ENCODE measurements at places on chromosomes 16 and 17. TPM values are rescaled to one million over a fixed set of nuclear protein-coding genes. Genes with fewer than 3 reads are reported as not detected.

DNA sequence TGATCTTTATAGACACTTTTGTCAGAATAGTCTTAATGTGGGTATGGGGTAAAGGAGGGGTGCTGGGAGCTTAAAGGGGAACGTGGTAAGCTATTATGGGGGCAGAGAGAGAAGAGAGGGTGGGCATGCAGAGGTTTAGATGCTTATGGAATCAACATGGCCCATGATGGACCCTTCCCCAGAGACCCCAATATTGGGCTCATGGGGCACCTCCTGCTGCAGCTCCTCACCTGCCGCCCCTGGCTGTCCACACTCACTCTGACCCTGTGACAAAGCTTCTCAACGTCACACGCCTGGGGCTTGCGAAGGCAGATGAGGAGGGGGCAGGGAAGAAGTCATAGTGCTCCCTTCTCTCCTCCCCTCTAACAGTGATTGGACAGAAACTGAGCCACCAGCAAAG, 95.3 kb downstream of the SHISA6 start:
- no peak overlapping the region for H3K4me3 ChIP-seq
- no peak for DNase-seq
- no peaks in the 10 kb centered on the region for H3K36me3 ChIP-seq
- H3K27me3 ChIP-seq: no peaks in the 10 kb centered on the region
- H3K4me1 ChIP-seq: no peaks in the 10 kb centered on the region

DNA sequence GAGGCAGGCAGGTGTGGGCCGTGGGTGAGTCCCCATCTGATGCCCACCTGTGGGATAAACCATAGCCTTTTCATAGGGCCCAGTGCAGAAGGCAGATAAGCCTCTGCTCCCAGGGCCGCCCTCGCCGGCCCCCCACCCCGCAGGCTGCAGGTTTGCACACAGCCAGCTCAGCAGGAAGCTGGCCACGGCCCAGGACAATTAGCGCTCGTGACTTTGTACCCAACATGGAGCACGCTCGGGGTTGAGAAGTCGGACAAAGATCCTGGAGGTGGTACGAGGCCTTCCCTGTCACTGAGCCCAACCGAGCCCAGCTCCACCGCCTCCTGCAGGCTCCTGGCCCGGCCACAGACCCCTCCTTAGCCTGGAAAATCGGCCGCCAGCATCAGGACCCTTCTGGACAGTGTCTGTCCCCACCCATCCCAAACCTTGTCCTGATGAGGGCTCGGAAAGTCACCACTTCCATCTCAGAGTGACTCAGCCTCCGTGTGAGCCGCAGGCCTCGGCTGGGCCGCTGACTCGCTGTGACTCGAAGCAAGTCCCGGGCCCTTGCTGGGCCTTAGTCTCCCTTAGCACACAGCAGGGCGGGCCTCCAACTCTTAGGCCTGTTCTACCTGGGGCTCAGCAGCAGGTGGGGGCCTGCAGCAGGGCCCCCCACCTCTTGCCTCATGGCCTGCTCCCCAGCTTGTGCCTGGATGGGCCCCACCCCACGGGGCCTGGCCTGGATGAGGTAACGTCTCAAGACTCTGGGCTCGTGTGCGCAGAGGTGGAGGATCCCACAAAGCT, 22.7 kb downstream of the FAM83G start:
- H3K36me3 ChIP-seq: peaks cover 73% of the 10 kb centered on the region
- no peaks in the 10 kb centered on the region for H3K27me3 ChIP-seq
- peak overlapping the region; percentile 85 for H3K27ac ChIP-seq
- peaks cover 85% of the 10 kb centered on the region for H3K4me1 ChIP-seq
- no peak for DNase-seq

- H3K4me3 ChIP-seq: peak within 1 kb of the TSS; percentile 57
- peaks cover 45% of the 10 kb centered on the region for H3K36me3 ChIP-seq
- DNase-seq: no peak
- peaks cover 24% of the 10 kb centered on the region for H3K4me1 ChIP-seq
These were observed at the start of gene FN3K for GRCh38 chr17:82734987-82735866. FN3K (plus strand) TSS chr17:82735615; CDS start chr17:82735637, 22 bp downstream.

Gene ATPAF2
- 18.9 TPM for total RNA-seq

Gene CCL22
- total RNA-seq: 0.38 TPM

Gene NPW
- total RNA-seq: 0.48 TPM

Gene RASD1
- total RNA-seq: 1.1 TPM

DNA sequence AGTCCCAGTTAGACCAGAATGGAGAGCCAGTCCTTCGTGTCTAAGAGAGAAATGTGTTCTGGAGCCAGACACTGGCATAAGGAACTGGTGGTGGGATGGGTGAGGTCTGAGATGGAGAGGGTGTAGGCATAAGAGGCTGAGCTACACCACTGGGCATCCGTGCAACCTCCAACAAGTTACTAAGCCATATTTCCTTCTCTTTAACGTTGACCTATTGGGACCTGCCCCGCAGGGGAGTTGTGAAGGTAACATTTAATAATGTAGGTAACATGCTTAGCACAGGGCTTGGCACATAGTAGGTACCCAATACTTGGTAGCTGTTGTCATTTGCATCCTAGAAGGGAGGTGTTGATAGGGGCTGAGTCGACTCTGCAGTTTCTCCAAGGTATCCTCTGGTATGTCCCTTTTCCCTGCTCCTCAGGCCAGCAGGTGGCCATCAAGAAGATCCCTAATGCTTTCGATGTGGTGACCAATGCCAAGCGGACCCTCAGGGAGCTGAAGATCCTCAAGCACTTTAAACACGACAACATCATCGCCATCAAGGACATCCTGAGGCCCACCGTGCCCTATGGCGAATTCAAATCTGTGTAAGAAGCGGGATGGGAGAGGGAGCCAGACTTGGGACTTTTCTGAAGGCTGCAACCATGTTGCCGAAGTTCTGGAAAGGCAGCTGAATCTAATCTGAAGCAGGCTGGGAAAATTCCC, 1.2 kb downstream of the MAPK7 start:
- DNase-seq: no peak
- peak overlapping the region; percentile 89 for H3K4me3 ChIP-seq
- H3K4me1 ChIP-seq: peaks cover 29% of the 10 kb centered on the region
- peak overlapping the region; percentile 90 for H3K27ac ChIP-seq
- peaks cover 26% of the 10 kb centered on the region for H3K36me3 ChIP-seq

GRCh38 chr16:35352431-35352830, 1893.0 kb downstream of the TP53TG3F start:
- no peaks in the 10 kb centered on the region for H3K27me3 ChIP-seq
- no peak overlapping the region for H3K4me3 ChIP-seq

Gene KCNH6
- total RNA-seq: not detected

DNA sequence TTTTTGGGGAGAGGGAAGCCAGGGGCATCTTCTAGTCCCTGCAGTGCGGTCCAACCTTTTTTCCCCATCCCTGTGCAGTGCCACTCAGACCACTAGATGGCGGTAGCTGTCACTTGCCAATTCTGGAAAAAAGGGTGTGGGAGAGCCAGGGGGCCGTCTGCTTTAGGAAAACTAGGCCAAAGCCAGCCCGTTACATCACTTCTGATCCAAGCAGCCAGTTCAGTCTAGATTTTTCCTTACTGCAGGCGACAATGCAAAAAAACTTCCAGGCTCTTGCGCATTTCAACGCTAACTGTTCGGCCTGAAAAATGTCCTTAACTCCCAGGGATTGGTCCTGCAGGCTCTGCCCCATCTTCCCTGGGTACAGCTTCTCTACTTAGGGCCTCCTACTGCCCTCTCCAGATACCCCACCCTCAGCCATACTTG, 69.2 kb upstream of the CES5A start:
- H3K36me3 ChIP-seq: no peaks in the 10 kb centered on the region
- no peak overlapping the region for H3K27ac ChIP-seq
- no peaks in the 10 kb centered on the region for H3K27me3 ChIP-seq
- H3K4me1 ChIP-seq: no peaks in the 10 kb centered on the region
- no peak for DNase-seq

- no peaks in the 10 kb centered on the region for H3K36me3 ChIP-seq
- DNase-seq: no peak
- no peak overlapping the region for H3K27ac ChIP-seq
These were observed 30.5 kb downstream of the PIK3R6 start for GRCh38 chr17:8836821-8837562.

GRCh38 chr16:31480851-31481536, 1.9 kb upstream of the SLC5A2 start:
- no peak for DNase-seq
- no peaks in the 10 kb centered on the region for H3K27me3 ChIP-seq
- H3K4me1 ChIP-seq: peaks cover 29% of the 10 kb centered on the region
- H3K27ac ChIP-seq: no peak overlapping the region
- H3K36me3 ChIP-seq: peaks cover 10% of the 10 kb centered on the region

Gene ACSM2A
- not detected for total RNA-seq

DNA sequence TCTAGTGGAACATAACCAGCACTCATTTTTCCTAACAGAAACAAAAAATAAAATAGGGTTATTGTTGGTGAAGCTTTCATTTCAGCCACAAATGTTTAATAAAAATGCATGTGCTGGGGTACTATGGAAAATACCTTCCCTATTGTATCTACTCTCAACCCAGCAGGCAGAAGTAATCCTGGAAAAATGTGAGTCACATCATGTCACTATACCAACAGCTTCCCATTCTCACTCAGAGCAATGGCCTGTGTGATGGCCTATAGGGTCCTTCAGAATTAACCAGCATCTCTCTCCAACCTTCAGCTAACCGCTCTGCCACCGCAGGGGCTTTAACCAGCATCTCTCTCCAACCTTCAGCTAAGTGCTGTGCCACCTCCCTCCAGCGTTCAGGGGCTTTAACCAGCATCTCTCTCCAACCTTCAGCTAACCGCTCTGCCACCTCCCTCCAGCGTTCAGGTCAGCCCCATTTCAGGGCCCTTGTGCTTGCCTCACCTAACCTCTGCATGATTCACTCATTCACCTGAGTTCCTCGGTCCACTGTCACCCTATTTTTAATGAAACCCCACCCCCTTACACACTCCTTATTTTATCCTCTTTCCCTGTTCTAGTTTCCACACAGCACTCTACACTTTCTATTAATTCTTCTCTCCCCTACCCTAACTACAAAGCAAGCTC, 34.0 kb downstream of the UBE2G1 start:
- H3K36me3 ChIP-seq: no peaks in the 10 kb centered on the region
- peaks cover 83% of the 10 kb centered on the region for H3K4me1 ChIP-seq
- H3K27me3 ChIP-seq: no peaks in the 10 kb centered on the region
- DNase-seq: no peak

- no peak for DNase-seq
- H3K4me1 ChIP-seq: peaks cover 14% of the 10 kb centered on the region
- peak overlapping the region; percentile 62 for H3K27ac ChIP-seq
- H3K27me3 ChIP-seq: no peaks in the 10 kb centered on the region
- H3K4me3 ChIP-seq: no peak overlapping the region
These were observed 7.4 kb upstream of the B9D1 start for GRCh38 chr17:19369846-19370492.

Gene OSBPL7
- 2.0 TPM for total RNA-seq

GRCh38 chr17:77966476-77966875, 8.0 kb downstream of the TNRC6C start:
- no peak overlapping the region for H3K4me3 ChIP-seq
- no peak for DNase-seq
- no peaks in the 10 kb centered on the region for H3K36me3 ChIP-seq
- H3K27me3 ChIP-seq: no peaks in the 10 kb centered on the region
- H3K27ac ChIP-seq: no peak overlapping the region
- no peaks in the 10 kb centered on the region for H3K4me1 ChIP-seq

Gene ALOX15
- 0.30 TPM for total RNA-seq

DNA sequence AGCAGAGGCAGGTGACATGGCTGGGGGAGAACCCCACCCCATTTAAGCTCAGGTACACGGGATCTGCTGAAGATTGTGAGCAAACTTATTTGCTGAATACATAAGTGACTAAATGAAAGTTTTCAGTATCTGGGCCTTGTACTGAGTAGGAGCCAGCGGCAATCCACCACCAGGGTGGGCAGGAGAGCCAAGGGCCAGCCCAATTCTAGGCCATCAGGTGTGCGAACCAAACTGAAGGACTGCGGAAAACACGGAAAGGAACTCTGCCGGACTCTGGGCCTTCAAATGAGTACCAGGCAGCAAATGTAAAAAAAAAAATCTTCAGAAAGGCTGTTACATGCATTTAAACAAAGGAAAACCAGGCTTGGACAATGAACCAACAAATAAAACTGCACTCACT, 19.7 kb downstream of the ARHGAP17 start:
- no peak overlapping the region for H3K4me3 ChIP-seq
- no peak for DNase-seq
- peak overlapping the region; percentile 15 for H3K27ac ChIP-seq

DNA sequence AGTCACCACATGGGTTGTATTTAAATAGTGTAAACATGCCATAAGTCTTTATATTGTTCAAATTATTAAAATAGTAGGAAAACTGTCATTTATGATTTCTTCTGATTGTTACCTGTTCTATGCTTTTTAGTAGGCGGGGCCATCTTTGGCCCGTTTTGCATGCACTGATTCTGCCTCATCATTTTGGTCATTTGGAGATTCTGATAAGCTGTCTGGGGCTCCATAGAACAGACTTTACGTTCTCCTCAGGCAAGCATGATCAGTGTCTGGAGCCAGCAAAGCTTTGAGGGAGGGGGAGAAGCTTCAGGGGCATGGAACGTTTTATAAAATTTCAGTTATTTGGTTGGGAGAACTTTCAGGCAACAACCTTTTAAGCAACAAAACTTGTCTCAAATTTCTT, 8.8 kb downstream of the NDEL1 start:
- H3K27ac ChIP-seq: no peak overlapping the region
- no peaks in the 10 kb centered on the region for H3K27me3 ChIP-seq
- no peak for DNase-seq

Data from esophagus squamous epithelium (tissue), 5 donors.